Naive thymus-derived CD4-positive, alpha-beta T cell (primary cell): ENCODE measurements at places on chromosomes 7 and 10. TPM values are rescaled to one million over a fixed set of nuclear protein-coding genes. Genes with fewer than 3 reads are reported as not detected.

DNA sequence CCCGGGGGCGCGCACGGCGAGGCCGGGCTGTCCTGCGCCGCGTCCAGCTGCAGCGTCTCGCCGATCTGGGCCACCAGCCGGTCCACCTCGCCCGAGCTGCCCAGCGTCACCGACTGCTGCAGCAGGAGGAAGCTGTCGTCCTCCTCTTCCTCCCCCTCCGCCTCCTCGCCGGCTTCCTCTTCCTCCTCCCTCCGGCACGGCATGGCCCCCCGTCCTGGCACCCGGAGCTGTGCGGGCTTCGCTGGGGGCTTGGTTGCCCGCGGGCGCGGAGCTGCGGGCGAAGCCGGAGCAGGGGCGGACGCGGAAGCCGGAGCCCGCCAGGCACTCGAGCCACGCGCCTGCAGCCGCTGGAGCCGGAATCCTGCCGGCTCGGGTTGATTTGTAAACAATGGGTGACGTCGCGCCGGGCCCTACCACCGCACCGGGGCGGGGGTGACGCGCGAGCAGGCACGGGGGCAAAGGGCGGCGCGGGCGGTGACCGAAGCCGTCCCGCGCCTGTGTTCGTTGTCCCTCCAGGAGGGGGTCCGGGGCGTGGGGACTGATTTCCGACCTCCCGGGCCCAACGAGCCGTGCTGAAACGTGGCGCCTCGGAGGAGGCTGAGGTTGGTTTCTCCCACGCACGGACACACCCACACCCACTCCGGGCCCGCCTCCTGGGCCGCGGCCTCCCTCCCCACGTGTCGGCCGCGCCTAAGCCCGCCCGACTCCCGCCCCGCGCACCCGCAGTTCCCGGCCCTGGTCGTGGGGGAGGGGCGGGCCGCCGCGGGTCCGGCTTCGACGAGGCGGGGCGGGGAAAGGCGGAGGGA, at the start of gene FRAT2:
TSS of gene FRAT2 (minus strand) at position 360 of the 806 bp plus-strand sequence. CDS start at position 203, 157 bp downstream.
- H3K27ac ChIP-seq = peak within 1 kb of the TSS; percentile 97
- no peaks in the 10 kb centered on the region for H3K27me3 ChIP-seq
- H3K4me3 ChIP-seq = peak within 1 kb of the TSS; percentile 78
- no peaks in the 10 kb centered on the region for H3K36me3 ChIP-seq
- peaks cover 24% of the 10 kb centered on the region for H3K4me1 ChIP-seq

- no peak overlapping the region for H3K27ac ChIP-seq
- no peaks in the 10 kb centered on the region for H3K36me3 ChIP-seq
- H3K4me3 ChIP-seq = no peak overlapping the region
- no peaks in the 10 kb centered on the region for H3K4me1 ChIP-seq
Measured at GRCh38 chr10:97510686-97511085, 12.0 kb downstream of the UBTD1 start.

GRCh38 chr7:116518961-116519360, 5.9 kb upstream of the CAV1 start:
- no peak overlapping the region for H3K4me3 ChIP-seq
- H3K4me1 ChIP-seq = no peaks in the 10 kb centered on the region
- DNase-seq = no peak
- H3K27ac ChIP-seq = no peak overlapping the region
- no peaks in the 10 kb centered on the region for H3K36me3 ChIP-seq

The NPSR1 gene
- not detected for total RNA-seq

The RNLS gene
- total RNA-seq = 3.6 TPM

The PAOX gene
- total RNA-seq = 5.7 and 5.8 TPM in 2 replicates

GRCh38 chr7:7443806-7444350, 91.8 kb downstream of the COL28A1 start:
- no peak overlapping the region for H3K27ac ChIP-seq
- H3K27me3 ChIP-seq = no peaks in the 10 kb centered on the region
- DNase-seq = peak; percentile 13
- H3K4me1 ChIP-seq = peaks cover 5% of the 10 kb centered on the region
- H3K36me3 ChIP-seq = no peaks in the 10 kb centered on the region

The ELN gene
- total RNA-seq = 0.67 TPM

DNA sequence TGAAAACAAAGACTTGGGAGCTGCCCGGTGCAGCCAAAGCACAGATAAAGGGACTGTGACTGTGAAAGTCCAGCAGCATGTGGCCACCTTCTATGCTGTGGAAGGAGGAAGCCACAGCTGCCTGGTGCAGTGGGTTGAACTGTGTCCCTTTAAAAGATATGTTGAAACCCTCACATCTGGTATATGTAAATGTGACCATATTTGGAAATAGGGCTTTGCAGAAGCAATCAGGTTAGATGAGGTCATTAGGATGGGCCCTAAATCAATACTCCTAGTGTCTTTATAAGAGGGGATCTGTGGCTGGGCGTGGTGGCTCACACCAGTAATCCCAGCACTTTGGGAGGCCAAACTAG, 136.9 kb downstream of the GLI3 start:
- H3K27me3 ChIP-seq = no peaks in the 10 kb centered on the region
- no peaks in the 10 kb centered on the region for H3K36me3 ChIP-seq
- DNase-seq = no peak
- no peak overlapping the region for H3K4me3 ChIP-seq
- no peaks in the 10 kb centered on the region for H3K4me1 ChIP-seq
- H3K27ac ChIP-seq = no peak overlapping the region

- H3K4me3 ChIP-seq = no peak overlapping the region
- no peaks in the 10 kb centered on the region for H3K27me3 ChIP-seq
- H3K4me1 ChIP-seq = no peaks in the 10 kb centered on the region
- H3K27ac ChIP-seq = no peak overlapping the region
- peak; percentile 19 for DNase-seq
Measured at GRCh38 chr10:46520941-46521340, 35.5 kb downstream of the GPRIN2 start.

- H3K27ac ChIP-seq = peak overlapping the region; percentile 64
- DNase-seq = no peak
- H3K4me1 ChIP-seq = no peaks in the 10 kb centered on the region
- H3K27me3 ChIP-seq = no peaks in the 10 kb centered on the region
- H3K4me3 ChIP-seq = peak overlapping the region; percentile 45
Measured at GRCh38 chr10:70432561-70433263, 8.8 kb downstream of the NODAL start.

DNA sequence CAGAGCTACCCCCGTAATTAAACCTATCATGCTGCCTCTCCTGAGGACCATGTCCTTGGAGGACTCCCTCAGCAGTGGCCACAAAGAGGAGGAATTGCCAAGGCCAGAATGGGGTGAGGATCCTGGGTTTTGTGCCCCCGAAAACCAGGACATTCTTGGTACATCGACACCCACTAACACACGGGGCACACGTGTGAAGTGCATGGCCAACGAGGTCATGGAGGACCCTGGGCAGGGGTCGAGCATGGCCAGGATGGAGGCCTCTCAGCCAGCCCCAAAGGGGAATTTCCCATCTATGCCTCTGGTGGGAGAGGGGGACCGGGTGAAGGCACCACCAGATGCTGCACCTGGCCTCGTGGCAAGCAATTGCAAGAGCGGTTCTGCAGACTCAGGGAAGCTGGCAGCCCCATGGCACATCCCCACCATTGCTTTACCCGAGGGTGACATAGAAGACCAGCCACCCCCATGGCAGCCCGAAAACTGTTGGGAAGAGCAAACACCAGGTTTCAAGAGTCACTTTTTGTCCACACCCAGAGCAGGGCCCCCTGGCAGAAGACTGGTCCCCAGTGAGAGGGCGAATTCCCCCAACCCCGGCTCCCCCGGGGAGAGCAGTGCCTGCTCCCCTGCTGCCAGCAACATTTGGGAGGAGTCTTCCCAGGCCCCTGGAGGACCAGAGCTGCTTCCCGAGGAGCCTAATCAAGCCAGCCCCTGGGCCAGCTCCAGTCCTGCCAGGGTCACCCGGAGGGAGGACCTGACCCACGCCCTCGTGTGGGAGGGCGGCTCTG, 26.4 kb downstream of the C10orf71 start:
- no peaks in the 10 kb centered on the region for H3K27me3 ChIP-seq
- no peaks in the 10 kb centered on the region for H3K36me3 ChIP-seq
- no peak overlapping the region for H3K4me3 ChIP-seq
- H3K4me1 ChIP-seq = no peaks in the 10 kb centered on the region
- H3K27ac ChIP-seq = no peak overlapping the region
- no peak for DNase-seq

DNA sequence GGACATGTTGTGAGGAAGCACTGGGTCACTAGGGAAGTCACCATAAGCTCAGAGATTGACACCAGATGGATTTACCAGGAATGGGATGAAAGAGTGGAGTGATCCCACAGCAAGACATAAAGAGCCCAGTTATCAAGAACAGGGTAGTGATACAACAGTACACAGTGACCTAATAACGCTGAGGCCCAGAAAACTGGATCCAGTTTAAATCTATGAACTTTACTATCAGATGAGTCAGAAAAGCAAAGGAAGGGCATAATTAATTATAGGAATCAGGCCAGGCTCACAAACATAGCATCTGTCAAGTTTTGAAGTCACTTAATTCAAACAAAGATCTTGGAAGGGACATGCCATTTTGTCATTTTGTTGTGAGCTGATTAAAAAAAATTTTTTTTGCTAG, 73.5 kb downstream of the LRRN3 start:
- no peak overlapping the region for H3K27ac ChIP-seq
- H3K36me3 ChIP-seq = no peaks in the 10 kb centered on the region
- H3K4me1 ChIP-seq = no peaks in the 10 kb centered on the region
- DNase-seq = no peak
- H3K27me3 ChIP-seq = no peaks in the 10 kb centered on the region

DNA sequence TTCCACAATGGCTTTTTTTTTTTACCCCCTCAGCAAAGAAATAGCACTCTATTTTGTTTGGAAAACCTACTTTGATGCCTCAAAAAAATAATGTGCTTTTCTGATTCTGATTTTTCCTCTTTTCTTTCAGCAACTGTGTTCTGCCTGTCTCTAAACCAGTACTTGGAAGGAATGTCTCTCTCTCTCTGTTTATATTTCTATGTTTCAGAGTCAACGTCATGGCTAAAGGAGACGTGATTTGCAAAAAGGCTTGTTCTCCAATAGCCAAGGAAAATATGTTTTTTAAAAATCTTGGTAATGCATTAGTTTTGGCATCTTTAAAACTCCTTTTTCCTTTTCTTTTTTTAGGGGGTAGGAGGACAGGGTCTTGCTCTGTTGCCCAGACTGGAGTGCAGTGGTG, 56.0 kb upstream of the SDK1 start:
- no peak overlapping the region for H3K27ac ChIP-seq
- H3K4me1 ChIP-seq = no peaks in the 10 kb centered on the region
- no peaks in the 10 kb centered on the region for H3K27me3 ChIP-seq
- no peak overlapping the region for H3K4me3 ChIP-seq
- no peak for DNase-seq
- H3K36me3 ChIP-seq = no peaks in the 10 kb centered on the region

GRCh38 chr10:69866688-69867461, 65.2 kb downstream of the COL13A1 start:
- no peaks in the 10 kb centered on the region for H3K27me3 ChIP-seq
- no peak for DNase-seq
- H3K36me3 ChIP-seq = no peaks in the 10 kb centered on the region
- no peak overlapping the region for H3K4me3 ChIP-seq
- no peak overlapping the region for H3K27ac ChIP-seq

- H3K4me3 ChIP-seq = no peak overlapping the region
- H3K27ac ChIP-seq = no peak overlapping the region
- H3K36me3 ChIP-seq = no peaks in the 10 kb centered on the region
- DNase-seq = no peak
- H3K27me3 ChIP-seq = no peaks in the 10 kb centered on the region
Measured at GRCh38 chr10:88227342-88228018, 355.6 kb downstream of the RNLS start.

The OR2A12 gene
- total RNA-seq = not detected

DNA sequence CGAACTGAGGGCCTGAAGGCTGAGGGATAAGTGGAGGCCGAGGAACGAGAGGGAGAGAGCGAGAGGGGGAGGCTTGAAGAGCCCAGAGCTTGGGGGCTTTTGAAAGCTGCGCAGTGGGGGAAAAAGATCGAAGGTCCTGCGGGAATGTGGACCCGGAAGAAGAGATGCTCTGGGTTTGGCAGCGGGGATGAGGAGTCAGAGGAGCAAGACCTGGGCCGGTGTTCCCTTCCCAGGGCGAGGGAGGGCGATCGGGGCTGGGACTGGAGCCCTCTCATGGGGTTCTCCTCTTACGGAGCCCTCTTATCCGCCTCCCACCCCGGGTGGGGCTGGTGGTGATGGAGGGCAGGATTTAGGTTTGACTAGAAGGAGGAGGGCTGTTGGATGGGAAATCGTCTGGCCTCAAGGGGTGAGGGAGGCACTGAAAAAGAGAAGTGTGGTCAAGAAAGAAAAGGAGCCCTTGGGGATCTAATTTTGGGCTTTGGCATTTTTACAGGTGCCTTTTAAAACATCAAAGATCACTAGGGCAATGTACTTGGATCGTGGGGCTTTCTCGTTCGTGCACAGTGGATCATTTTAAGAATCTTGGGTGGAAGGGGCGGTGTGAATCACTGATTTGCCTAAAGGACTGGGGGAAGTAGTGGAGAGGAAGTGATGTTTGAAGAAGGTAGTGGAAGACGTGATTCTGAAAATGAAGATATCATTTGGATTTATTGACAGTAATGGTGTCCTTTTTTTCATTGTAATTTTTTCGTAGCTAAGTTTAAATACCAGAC, 637 bp downstream of the SAMD8 start:
- peak; percentile 54 for DNase-seq
- no peaks in the 10 kb centered on the region for H3K27me3 ChIP-seq
- H3K4me1 ChIP-seq = peaks cover 16% of the 10 kb centered on the region
- no peaks in the 10 kb centered on the region for H3K36me3 ChIP-seq

The C7orf57 gene
- total RNA-seq = not detected

The GPR37 gene
- total RNA-seq = not detected in 2 replicates

- no peak overlapping the region for H3K4me3 ChIP-seq
- DNase-seq = no peak
- no peak overlapping the region for H3K27ac ChIP-seq
- no peaks in the 10 kb centered on the region for H3K27me3 ChIP-seq
- no peaks in the 10 kb centered on the region for H3K4me1 ChIP-seq
Measured at GRCh38 chr7:127833641-127834040, 181.6 kb downstream of the SND1 start.

- no peaks in the 10 kb centered on the region for H3K36me3 ChIP-seq
- H3K27ac ChIP-seq = no peak overlapping the region
- no peaks in the 10 kb centered on the region for H3K4me1 ChIP-seq
- no peaks in the 10 kb centered on the region for H3K27me3 ChIP-seq
- DNase-seq = no peak
Measured at GRCh38 chr7:151819866-151820265, 57.0 kb downstream of the PRKAG2 start.

The SVIL gene
- 46.9 TPM for total RNA-seq

GRCh38 chr10:79979976-79980687, 31.2 kb upstream of the SFTPD start:
- no peaks in the 10 kb centered on the region for H3K27me3 ChIP-seq
- no peak overlapping the region for H3K4me3 ChIP-seq
- no peak overlapping the region for H3K27ac ChIP-seq

GRCh38 chr10:34966451-34966850, 123.7 kb downstream of the CUL2 start:
- no peak overlapping the region for H3K4me3 ChIP-seq
- H3K36me3 ChIP-seq = no peaks in the 10 kb centered on the region
- H3K4me1 ChIP-seq = no peaks in the 10 kb centered on the region
- H3K27ac ChIP-seq = no peak overlapping the region
